ENCODE measurements at places on chromosomes 4 and X. TPM values are rescaled to one million over a fixed set of nuclear protein-coding genes. Genes with fewer than 3 reads are reported as not detected.
A peak's percentile ranks its signal among the peaks of the same experiment; 100 is the strongest.

DNA sequence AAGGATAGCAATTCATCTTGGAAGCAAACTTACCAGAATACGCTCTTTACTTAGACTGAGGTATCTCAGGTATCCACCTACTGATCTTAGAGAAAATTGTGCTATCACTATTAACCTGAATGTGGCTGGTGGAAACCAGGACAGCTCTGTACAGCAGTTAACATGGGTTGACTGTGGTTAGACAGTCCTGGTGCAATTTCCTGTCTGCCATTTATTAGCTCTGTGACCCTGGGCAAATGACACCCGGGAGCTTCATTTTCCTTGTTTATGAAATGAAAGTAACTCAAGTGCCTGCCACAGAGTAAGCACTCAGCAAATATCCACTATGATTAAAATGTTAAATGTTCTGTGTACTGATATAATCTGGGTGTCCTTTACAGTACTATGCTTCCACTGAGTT, 60.0 kb downstream of the SMC1A start:
- no peaks in the 10 kb centered on the region for H3K27me3 ChIP-seq
- DNase-seq = no peak
- no peak overlapping the region for H3K4me3 ChIP-seq
- no peak overlapping the region for H3K27ac ChIP-seq
- no peaks in the 10 kb centered on the region for H3K36me3 ChIP-seq
- no peaks in the 10 kb centered on the region for H3K4me1 ChIP-seq

The FMR1NB gene
- total RNA-seq = 3.5 TPM

The UGT2B17 gene
- total RNA-seq = 0.11 TPM

The MAGEA8 gene
- 2.2 TPM for total RNA-seq

The XIAP gene
- total RNA-seq = 25.7 TPM

The SMIM10L2A gene
- 0.18 TPM for total RNA-seq

The PCDH11X gene
- not detected for total RNA-seq

GRCh38 chrX:4787971-4788370, 1074.5 kb upstream of the PRKX start:
- no peaks in the 10 kb centered on the region for H3K4me1 ChIP-seq
- H3K4me3 ChIP-seq = no peak overlapping the region
- H3K27me3 ChIP-seq = no peaks in the 10 kb centered on the region
- H3K27ac ChIP-seq = no peak overlapping the region

DNA sequence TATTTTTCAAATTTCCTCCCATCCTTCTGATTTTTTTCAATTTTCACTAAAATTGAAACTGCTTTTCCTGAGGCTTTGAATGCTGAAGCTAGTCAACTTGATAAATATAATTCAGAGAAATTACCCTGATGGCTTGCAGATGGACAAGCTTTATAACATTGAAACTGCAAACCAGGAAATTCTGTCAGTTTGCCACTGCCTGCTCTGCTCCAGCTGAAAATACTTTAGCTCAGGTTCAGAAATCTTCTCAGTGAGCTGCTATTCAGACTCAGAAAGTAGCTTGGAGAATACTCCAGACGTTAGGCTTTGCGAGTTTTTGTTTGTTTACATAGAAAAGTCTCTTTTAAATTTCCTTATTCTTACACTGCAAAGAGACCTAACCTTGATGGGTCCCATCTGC, 1574.7 kb downstream of the STIM2 start:
- no peaks in the 10 kb centered on the region for H3K36me3 ChIP-seq
- DNase-seq = no peak
- no peak overlapping the region for H3K4me3 ChIP-seq
- H3K4me1 ChIP-seq = no peaks in the 10 kb centered on the region
- H3K27me3 ChIP-seq = no peaks in the 10 kb centered on the region
- H3K27ac ChIP-seq = no peak overlapping the region

The ZNF711 gene
- 4.2 TPM for total RNA-seq

GRCh38 chr4:155071962-155072361, 136.5 kb upstream of the NPY2R start:
- H3K4me1 ChIP-seq = no peaks in the 10 kb centered on the region
- H3K27ac ChIP-seq = no peak overlapping the region
- DNase-seq = no peak

- no peak overlapping the region for H3K27ac ChIP-seq
- no peaks in the 10 kb centered on the region for H3K36me3 ChIP-seq
- no peaks in the 10 kb centered on the region for H3K27me3 ChIP-seq
- no peaks in the 10 kb centered on the region for H3K4me1 ChIP-seq
- no peak overlapping the region for H3K4me3 ChIP-seq
These were observed 36.0 kb downstream of the HTR2C start for GRCh38 chrX:114619874-114620273.

- peaks cover 9% of the 10 kb centered on the region for H3K4me1 ChIP-seq
- no peak overlapping the region for H3K27ac ChIP-seq
- no peak for DNase-seq
- H3K4me3 ChIP-seq = no peak overlapping the region
- H3K27me3 ChIP-seq = no peaks in the 10 kb centered on the region
- no peaks in the 10 kb centered on the region for H3K36me3 ChIP-seq
These were observed 1.2 kb upstream of the TMEM47 start for GRCh38 chrX:34658326-34658725.

DNA sequence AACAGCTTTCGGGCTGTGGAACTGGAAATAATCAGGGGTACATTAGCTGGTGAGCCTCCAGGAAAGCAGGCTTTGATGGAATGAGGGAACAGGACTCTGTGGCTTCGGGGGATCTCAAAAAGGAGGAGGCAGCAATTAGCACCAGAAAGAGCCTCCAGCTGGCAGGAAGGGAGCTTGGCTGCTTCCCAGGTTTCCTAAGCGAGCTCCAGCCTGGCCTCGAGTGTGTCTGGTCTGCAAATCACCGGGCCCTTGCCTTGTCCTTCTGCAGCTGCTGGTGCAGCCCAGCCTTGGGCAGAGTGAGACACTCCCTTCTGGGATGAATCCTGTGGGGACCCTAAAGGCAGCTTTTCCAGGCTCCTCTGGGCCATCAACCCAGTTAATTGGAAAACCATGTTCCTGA, 10.7 kb upstream of the PDHA1 start:
- H3K27ac ChIP-seq = no peak overlapping the region
- no peak overlapping the region for H3K4me3 ChIP-seq
- peaks cover 5% of the 10 kb centered on the region for H3K27me3 ChIP-seq
- no peaks in the 10 kb centered on the region for H3K36me3 ChIP-seq
- no peaks in the 10 kb centered on the region for H3K4me1 ChIP-seq

GRCh38 chrX:41802958-41803357, 79.0 kb downstream of the GPR82 start:
- H3K4me3 ChIP-seq = no peak overlapping the region
- no peaks in the 10 kb centered on the region for H3K4me1 ChIP-seq
- no peaks in the 10 kb centered on the region for H3K27me3 ChIP-seq
- no peaks in the 10 kb centered on the region for H3K36me3 ChIP-seq
- no peak for DNase-seq

- peak; percentile 39 for DNase-seq
- H3K27ac ChIP-seq = peak overlapping the region; percentile 78
- H3K36me3 ChIP-seq = peaks cover 6% of the 10 kb centered on the region
- peaks cover 25% of the 10 kb centered on the region for H3K4me1 ChIP-seq
- H3K4me3 ChIP-seq = peak overlapping the region; percentile 74
- H3K27me3 ChIP-seq = no peaks in the 10 kb centered on the region
These were observed 537 bp upstream of the PRKX start for GRCh38 chrX:3713937-3714434.

GRCh38 chr4:94403751-94404150, 48.0 kb upstream of the PDLIM5 start:
- no peaks in the 10 kb centered on the region for H3K27me3 ChIP-seq
- no peaks in the 10 kb centered on the region for H3K36me3 ChIP-seq
- no peak overlapping the region for H3K4me3 ChIP-seq
- no peak overlapping the region for H3K27ac ChIP-seq
- DNase-seq = no peak

GRCh38 chr4:150078579-150079080, 385 bp downstream of the DCLK2 start:
- H3K4me1 ChIP-seq = no peaks in the 10 kb centered on the region
- no peak overlapping the region for H3K27ac ChIP-seq
- DNase-seq = peak; percentile 16
- H3K27me3 ChIP-seq = peaks cover 23% of the 10 kb centered on the region

- no peaks in the 10 kb centered on the region for H3K36me3 ChIP-seq
- H3K4me1 ChIP-seq = peaks cover 26% of the 10 kb centered on the region
- no peaks in the 10 kb centered on the region for H3K27me3 ChIP-seq
- no peak overlapping the region for H3K27ac ChIP-seq
- H3K4me3 ChIP-seq = no peak overlapping the region
- DNase-seq = no peak
These were observed 2.8 kb downstream of the ACSL1 start for GRCh38 chr4:184823014-184823413.

The SPANXD gene
- total RNA-seq = not detected

The MAGEA10 gene
- total RNA-seq = not detected

DNA sequence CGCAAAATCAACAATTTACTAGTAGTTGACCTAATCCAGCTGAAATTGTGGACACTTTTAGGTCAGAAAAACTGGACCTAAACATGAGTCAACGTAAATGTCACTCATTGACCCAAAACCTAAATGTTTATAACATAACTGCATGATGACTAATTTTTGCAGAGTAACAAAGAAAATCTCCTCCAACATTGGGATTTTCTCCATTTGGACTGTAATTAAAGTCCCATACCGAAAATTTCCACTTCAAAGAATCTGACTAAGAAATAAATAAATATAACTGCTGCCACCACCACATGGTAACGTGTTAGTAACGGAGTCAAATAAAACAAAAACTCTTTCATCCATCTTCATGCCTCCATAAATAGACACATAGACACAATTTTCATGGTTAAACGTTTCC, 1.9 kb downstream of the ADGRA3 start:
- DNase-seq = no peak
- H3K27ac ChIP-seq = no peak overlapping the region
- peaks cover 12% of the 10 kb centered on the region for H3K27me3 ChIP-seq
- peaks cover 8% of the 10 kb centered on the region for H3K4me1 ChIP-seq

DNA sequence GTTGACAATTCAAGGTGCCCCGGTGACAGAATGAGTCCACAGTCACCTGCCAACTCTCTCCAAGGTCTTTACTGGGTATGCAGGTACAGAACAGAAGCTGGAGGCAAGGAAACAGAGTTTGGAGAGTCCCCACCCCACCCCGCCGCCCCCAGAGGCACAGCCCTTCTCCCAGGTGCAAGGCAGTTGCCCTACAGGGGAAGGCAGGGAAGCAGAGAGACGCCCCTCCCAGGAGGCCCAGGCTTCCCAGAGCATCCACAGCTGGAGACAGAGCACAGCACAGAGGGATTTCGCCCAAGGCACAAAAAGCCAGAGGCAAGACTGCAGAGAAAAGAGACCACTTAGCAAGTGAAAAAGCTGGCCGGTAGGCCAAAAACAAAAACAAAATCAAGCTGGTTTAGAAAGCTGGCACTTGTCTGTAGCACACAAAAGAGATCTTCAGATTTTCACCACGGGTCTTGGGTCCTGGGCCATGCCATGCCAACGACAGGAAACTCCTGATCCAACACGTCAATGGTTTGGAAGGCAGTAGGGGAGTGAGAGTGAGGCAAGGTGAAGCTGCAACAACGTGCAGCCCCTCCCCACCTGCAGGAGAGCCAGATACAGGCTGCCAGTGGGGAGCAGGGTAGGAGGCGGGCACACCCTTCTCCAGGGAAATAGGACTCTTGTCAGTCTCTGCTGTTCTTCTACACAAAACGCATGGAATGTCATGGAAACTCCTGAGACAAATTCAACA, 113.3 kb downstream of the AFAP1 start:
- no peaks in the 10 kb centered on the region for H3K36me3 ChIP-seq
- no peak overlapping the region for H3K4me3 ChIP-seq
- peaks cover 10% of the 10 kb centered on the region for H3K27me3 ChIP-seq

GRCh38 chr4:149095811-149096210, 653.6 kb upstream of the NR3C2 start:
- H3K27ac ChIP-seq = no peak overlapping the region
- no peaks in the 10 kb centered on the region for H3K27me3 ChIP-seq
- H3K4me1 ChIP-seq = no peaks in the 10 kb centered on the region
- DNase-seq = no peak
- H3K36me3 ChIP-seq = no peaks in the 10 kb centered on the region

The GLRA2 gene
- not detected for total RNA-seq

The MAGEB5 gene
- total RNA-seq = not detected
